ENCODE measurements at places on chromosomes 5 and 9. TPM values are rescaled to one million over a fixed set of nuclear protein-coding genes. Genes with fewer than 3 reads are reported as not detected.

DNA sequence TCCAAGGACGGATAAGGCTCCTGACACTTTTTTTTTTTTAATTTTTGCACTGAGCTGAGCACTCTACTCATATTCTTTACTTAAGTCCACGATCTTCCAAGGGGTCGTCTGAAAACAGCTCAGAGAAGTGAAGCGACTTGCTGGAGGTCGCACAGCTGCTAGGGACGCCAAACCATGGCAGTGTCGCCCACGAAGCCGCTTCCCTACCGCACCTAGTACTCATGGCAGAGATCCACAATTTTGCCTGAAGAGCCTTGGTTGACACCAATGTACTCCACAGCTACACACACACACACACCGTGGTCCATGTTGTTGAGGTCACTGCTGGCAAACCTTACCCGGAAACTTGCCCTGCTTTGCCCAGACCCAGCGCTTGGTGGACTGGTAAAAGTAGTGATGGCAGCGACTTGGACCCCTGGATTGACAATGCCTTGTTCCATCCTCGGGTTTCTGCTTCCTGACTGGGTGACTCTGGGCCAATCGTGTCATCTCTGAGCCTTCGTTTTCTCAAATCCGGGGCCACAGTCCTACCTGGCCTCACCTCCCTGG lies 521 bp upstream of the SLIT3 start:
- H3K4me3 ChIP-seq: peak overlapping the region; percentile 82
- H3K27me3 ChIP-seq: peaks cover 16% of the 10 kb centered on the region
- no peak for DNase-seq
- H3K36me3 ChIP-seq: no peaks in the 10 kb centered on the region
- H3K27ac ChIP-seq: no peak overlapping the region

- no peaks in the 10 kb centered on the region for H3K4me1 ChIP-seq
- no peaks in the 10 kb centered on the region for H3K27me3 ChIP-seq
- H3K36me3 ChIP-seq: no peaks in the 10 kb centered on the region
- no peak for DNase-seq
Measured at GRCh38 chr5:61915646-61916045, 390.4 kb upstream of the KIF2A start.

DNA sequence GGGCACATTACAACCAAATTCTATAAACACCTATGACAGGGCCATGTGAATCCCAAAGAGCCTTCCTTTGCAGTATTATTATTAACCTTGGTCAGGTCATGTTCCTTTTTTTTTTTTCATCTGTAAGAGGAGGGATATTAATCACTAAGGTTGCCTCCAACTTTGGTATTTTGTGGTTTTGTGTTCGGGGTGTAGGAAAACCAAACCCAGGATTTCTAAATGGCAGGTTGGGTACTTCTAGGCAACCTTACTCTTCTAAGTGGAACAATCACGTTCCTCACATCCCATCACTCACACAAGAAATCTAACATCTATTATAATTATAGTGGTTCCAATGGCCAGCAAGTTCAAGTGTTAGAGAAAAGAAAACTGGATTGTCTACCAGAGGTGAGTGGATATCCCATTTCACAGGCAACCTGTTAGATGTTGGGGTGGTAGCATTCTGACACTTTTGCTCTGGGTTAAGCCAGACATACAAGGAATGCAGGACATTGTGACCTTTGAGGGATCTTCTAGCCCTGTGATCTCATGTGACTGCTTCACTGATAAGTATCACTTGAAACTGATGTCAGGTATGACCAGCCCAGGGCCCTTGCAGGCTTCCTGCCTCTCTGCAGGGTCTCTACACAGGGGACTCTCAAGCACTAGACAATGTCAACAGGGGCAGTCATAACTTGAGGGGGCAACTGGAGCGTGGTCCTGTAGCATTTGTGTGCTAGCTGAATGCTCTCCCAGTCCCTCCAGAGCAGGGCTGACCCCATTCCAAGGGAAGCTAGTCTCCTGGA lies 126.2 kb upstream of the VLDLR start:
- H3K4me3 ChIP-seq: no peak overlapping the region
- H3K27ac ChIP-seq: no peak overlapping the region
- no peaks in the 10 kb centered on the region for H3K4me1 ChIP-seq
- H3K36me3 ChIP-seq: no peaks in the 10 kb centered on the region
- no peaks in the 10 kb centered on the region for H3K27me3 ChIP-seq

Gene NINJ1
- 29.4 TPM for total RNA-seq

Gene C1QTNF3
- 9.0 TPM for total RNA-seq

Gene FOXI1
- not detected for total RNA-seq

Measured in glutamatergic neuron (in vitro differentiated cells).